BJ (cell line): ENCODE measurements at places on chromosomes 1 and 21.

DNA sequence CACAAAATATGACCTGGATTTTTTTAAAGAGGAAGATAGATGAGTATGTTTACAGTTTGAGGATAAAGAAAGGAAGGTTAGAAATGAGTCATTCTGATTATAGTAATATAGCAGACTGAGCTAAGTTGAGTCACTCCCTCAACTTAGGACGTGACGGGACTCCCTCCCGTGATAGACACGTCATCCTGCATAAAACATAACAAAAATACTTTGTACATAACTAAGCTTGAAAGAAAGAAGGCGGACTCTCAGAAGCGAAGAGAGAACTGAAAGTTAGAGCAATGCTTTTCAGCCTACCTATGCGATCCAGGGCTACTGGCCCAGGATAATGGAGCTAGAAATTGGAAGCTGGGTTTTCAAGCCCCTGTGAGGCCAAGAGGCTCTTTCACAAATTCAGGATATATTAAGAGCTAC lies 53.0 kb upstream of the DESI2 start:
- peak; percentile 77 for DNase-seq

GRCh38 chr1:243855616-243856318 lies 5.7 kb upstream of the AKT3 start:
- DNase-seq: no peak

- DNase-seq: no peak
These were observed 51.8 kb downstream of the ST6GALNAC5 start for GRCh38 chr1:76919085-76919484.

DNA sequence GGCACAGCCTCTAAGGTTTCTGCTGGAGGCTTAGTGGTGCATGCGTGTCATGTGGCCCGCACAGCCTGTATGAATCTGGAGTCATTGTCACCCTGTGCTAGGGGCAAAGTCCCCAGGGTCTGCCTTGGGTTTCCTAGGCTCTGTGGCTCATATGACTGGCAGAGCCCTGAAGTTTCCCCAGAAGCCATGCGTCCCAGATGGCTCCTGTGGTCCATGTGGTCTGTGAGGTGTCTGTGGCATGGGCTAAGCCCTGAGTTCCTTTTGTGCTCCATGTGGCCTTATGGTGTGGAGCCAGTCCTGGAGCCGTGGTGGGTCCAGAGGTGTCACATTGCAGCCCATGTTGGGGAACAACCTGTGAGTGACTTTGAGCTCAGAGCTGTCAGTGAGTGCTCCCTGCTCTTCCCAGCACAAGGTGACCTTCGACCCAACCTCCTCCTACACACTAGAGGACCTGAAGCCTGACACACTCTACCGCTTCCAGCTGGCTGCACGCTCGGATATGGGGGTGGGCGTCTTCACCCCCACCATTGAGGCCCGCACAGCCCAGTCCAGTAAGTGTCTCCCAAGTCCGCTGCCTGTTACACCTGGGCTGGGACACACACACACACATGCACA lies 57.8 kb upstream of the KDM4A start:
- no peak for DNase-seq

DNA sequence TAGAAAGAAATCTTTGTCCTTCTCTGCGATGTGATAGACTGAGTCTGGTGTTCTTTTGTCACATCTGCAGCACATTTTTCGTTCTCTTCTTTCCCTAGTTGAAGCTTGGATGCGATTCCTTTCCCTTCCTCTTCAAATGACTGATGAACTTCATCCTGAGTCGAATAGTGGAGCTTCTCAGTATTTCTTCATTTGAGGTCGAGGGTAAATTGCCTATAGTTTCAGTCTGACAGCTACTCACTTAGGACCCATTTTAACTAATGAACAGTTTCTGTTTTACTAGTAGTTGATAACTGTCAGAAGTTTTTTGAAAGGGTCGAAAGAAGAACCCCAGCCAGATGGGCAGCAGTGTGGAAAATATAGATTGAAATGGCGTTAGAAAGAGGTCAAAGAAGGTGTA lies 4.7 kb upstream of the REG4 start:
- DNase-seq: no peak

DNA sequence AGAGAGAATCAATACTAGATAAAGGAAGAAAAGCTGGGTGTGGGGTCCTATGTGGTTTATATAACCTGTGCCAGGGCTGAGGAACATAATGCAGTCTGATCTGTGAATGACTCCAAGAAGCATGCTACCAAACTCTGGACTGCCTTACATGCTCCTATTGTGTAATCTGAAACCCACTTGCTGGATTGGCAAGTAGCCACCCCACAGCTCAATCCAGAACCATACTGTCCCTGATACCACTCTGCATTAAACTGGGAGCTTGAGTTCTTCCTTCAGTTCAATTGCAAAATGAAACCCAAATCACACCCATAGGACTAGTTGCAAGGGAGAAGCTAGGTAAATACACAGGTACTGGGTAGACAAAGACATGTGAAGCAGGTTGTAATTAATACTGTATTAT lies 115.4 kb upstream of the NEGR1 start:
- peak; percentile 60 for DNase-seq

- no peak for DNase-seq
These were observed 16.0 kb downstream of the YBX1 start for GRCh38 chr1:42698081-42698813.

DNA sequence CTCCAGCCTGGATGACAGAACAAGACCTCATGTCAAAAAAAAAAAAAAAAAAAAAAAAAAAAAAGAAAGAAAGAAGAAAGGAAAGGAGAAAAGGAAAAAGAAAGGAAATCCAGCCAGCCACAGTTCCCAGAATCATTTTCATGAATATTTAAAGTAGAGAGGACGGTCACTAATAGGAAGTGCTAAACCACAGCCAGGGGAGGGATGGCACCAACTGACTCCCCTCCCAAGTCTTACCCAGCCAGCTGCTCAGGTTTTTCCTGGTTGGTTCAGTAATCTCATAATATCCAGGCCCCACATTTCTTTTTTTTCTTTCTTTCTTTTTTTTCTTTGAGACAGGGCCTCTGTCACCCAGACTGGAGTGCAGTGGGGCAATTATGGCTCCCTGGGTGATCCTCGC lies 63.9 kb upstream of the AK4 start:
- no peak for DNase-seq

DNA sequence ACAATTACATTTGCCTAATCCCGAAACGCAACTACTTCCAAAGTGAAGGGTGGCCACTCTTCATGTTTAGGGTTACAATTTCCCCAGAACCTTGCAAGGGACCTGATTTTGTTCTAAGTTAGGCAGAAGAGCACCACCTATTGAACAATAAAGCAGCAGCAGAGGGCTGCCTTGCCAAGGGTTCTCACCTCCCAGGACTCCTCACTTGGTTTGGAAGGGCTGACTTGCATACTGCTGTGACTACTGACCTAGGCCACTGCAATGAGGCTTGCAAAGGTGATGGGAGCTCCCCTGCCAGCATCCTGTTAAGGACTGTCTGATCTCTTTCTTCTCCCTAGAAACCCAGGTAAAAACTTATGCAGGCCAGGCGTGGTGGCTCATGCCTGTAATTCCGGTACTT lies 14.2 kb downstream of the MTOR start:
- no peak for DNase-seq

GRCh38 chr1:5891736-5892135 lies 100.5 kb downstream of the NPHP4 start:
- no peak for DNase-seq

DNA sequence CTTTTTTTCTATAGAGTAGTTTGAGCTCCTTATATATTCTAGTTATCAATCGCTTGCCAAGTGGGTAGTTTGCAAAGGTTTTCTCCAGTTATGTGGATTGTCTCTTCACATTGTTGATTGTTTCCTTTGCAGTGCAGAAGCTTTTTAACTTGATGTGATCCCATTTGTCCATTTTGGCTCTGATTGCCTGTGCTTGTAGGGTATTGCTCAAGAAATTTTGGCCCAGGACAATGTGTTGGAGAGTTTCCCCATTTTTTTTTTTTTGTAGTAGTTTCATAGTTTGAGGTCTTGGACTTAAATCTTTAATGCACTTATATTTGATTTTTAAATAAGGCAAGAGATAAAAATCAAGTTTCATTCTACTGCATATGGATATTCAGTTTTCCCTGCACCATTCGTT lies 774.8 kb upstream of the ADAMTS5 start:
- no peak for DNase-seq

DNA sequence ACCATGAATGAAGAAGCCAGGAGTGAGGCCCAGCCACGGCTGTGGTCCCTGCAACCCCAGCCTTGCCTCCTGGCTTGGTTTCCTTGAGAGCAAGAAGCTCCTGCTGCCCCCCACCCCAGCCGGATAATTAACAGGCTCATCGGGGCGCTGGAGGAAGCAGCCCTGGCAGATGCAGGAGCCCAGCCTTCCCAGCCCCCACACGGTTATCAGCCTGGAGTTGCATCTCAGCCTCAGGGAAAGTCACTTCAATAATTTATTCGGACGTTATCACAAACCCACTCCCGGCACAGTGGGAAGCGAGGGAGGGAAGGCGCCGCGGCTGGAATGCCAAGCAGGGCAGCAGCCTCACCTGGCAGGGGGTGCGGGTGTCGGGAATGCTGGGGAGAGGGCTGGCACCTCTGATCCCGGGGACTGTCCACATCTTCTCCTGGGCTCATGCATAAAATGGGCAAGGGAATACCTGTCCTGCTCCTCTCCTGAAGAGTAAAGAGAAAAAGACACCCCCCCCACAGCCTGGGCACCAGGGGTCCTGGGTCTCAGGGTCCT lies 43.3 kb upstream of the LRP8 start:
- DNase-seq: no peak

- DNase-seq: no peak
These were observed 5.5 kb upstream of the ACTRT2 start for GRCh38 chr1:3015744-3016143.

GRCh38 chr1:17119773-17120480 lies 676 bp upstream of the PADI2 start:
- no peak for DNase-seq

- DNase-seq: no peak
These were observed 4.5 kb downstream of the CNR2 start for GRCh38 chr1:23908453-23909341.

- DNase-seq: no peak
These were observed 22.4 kb upstream of the BTG2 start for GRCh38 chr1:203282720-203283542.

DNA sequence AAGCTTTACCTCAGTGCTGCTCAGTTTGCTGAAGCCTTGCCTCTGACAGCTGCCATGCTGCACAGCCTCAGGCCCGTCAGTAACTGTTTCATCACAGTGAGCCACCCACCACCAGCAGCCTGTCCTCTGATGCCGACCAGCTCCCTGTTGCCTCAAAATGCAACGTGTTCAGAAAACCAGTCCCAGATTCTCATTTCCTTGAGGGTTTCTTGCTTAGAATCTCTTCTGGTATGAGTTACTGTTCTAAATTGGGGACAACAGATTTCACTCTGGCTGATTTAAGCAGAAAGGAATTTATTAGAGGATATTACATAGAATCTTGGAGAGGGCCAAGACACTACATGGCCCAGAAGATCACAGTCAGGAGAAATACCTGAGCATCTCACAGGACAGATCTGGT lies 11.0 kb downstream of the UBL4B start:
- peak; percentile 65 for DNase-seq

GRCh38 chr1:15360700-15361099 lies 49.0 kb upstream of the EFHD2 start:
- no peak for DNase-seq

- no peak for DNase-seq
These were observed 24.6 kb downstream of the PADI2 start for GRCh38 chr1:17094664-17095063.

DNA sequence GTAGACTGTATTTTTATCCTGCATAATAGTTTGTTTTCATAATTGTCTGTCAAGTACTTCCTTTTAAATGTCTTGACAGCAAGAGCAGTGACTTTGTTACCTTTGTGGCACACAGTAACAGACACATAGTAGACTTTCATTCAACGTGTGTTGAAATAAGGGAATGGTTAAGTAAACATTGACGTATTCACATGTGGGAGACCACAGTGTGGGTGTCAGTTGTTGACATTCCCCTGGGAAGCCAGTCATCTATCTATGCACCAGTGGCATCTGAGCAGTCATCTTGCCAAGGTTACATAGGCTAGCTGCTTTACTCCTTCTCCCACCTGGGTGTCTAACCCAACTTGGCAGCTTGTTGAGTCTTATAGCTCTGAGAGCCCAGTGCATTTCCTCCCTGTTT lies 1.4 kb upstream of the NUP133 start:
- no peak for DNase-seq

- no peak for DNase-seq
These were observed 126.9 kb downstream of the FAF1 start for GRCh38 chr1:50833216-50833615.

DNA sequence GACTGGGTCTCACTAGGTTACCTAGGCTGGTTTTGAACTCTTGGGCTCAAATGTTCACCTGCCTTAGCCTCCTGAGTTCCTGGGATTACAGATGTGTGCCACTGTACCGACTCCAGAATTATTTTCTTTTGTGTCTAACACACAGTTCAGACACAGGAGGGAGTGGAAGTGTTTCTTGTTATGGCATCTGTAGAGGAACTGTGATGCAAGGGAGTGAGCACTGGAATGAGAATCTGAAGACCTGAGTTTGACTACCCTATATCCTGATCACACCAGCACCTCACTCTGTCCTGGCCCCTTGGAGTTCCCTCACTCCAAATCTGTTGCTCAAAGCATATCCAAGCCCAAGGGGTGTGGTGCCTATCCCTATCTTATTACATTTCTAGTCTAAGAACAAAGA lies 15.2 kb downstream of the OPTC start:
- no peak for DNase-seq

GRCh38 chr1:197690074-197690473 lies 85.2 kb downstream of the DENND1B start:
- DNase-seq: no peak

DNA sequence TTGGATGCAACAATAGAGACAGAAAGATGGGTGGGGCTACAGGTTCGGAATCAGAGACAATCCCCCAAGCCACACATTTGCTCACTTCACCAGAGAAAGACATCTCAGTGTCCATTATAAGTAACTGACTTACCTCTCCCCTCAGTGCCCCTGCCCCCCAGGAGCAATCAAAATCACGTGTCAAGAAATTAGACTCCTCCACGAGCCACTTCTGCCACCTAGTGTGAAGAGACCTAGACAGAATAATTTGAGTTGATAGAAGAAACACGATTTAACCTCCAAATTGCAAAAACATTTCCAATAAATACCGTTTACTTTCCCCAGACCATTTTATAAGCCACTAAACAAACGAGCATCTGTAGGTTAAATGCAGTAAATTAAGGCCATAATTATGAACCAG lies 123.2 kb downstream of the SLC30A10 start:
- DNase-seq: no peak

GRCh38 chr1:46036894-46037839 lies 95.3 kb downstream of the PIK3R3 start:
- DNase-seq: peak; percentile 18

GRCh38 chr1:39230261-39231190 lies 26.0 kb downstream of the MACF1 start:
- DNase-seq: no peak
